ENCODE measurements at places on chromosomes 7 and 10.
A peak's percentile ranks its signal among the peaks of the same experiment; 100 is the strongest.

GRCh38 chr7:73920406-73921134 is 59.6 kb downstream of the TMEM270 start:
- no peak for DNase-seq

- no peak for DNase-seq
Measured at GRCh38 chr7:98771519-98771918, 98.3 kb downstream of the TMEM130 start.

GRCh38 chr10:117747636-117748035 is 205.1 kb downstream of the EMX2 start:
- DNase-seq, result no peak

DNA sequence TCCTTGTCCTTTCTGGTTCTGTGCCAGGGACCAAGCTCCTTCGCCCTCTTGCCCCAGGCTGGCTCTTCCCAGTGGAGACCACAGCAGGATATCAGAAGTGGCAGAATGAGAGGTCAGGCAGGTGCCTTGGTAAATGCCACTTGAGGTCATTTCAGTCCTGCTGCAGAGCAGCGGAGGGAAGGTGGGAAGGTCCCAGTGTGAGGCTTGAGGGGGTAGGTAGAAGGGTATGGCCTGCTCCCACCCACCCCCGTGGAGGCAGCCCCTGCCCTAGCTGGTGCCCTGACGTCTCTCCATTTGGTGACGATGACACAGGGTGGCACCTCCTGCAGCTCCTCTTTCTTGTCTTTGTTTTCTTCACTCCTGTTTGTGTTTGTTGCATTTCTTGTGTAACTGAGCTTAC is 538.8 kb downstream of the TCERG1L start:
- no peak for DNase-seq

- DNase-seq, result no peak
Measured at GRCh38 chr10:104608091-104608828, 32.8 kb upstream of the SORCS3 start.

GRCh38 chr10:91636892-91637291 is 4.0 kb upstream of the PPP1R3C start:
- DNase-seq, result no peak

- DNase-seq, result peak; percentile 16
Measured at GRCh38 chr10:125344573-125345171, 184.3 kb upstream of the CTBP2 start.

GRCh38 chr7:128271942-128272481 is 30.9 kb downstream of the LEP start:
- DNase-seq, result no peak

DNA sequence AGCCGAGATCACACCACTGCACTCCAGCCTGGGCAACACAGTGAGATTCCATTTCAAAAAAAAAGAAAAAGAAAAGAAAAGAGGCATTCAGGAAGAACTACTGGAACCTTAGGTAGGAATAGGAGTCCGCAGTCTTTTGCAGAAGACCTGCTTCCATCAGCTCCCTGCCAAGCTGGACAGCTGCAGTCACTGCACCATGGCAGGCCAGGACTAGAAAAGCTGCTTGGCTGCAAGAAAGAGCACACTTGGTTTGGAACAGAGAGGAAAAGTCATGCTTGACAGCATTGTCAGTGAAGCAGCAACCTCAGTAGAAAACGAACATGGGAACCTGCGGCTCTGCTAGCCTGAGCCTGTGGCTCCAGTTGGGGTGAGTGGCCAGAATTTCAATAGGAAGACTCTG is 104.3 kb downstream of the MARCHF5 start:
- no peak for DNase-seq

- DNase-seq, result no peak
Measured at GRCh38 chr10:14859775-14860174, 18.9 kb upstream of the SUV39H2 start.

- no peak for DNase-seq
Measured at GRCh38 chr10:98959379-98959778, 276.3 kb downstream of the HPSE2 start.

DNA sequence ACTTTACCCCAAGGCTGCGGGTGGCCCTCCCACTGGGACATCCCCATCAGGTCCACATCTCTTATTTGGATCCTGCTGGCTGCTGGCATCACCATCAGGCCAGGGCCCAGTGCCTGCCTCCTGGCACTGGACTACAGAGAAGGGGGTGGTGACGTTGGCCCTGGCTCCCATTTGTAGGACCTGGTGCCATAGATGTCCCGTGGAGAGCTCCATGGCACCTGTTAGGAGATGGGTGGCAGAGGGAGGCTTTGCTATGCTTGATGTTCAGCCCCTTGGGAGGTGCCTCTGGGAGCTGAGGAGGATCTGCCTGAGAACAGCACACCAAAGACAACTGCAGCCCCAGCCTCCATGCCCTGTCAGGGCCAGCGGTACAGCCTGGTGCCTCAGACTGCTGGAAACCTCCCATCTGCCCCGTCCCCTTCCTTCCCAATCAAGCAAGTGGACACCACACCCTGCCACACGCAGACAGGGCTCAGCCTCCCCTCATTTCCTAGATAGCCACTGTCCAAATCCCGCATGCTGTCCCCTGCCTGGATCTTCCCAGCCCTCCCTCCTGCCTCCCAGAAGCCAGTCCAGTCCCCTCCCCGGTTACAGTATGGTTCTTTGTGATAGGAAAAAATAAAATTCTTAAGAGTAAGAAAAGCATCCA is 230.0 kb upstream of the GRB10 start:
- DNase-seq, result no peak

- DNase-seq, result no peak
Measured at GRCh38 chr7:123876557-123877256, 31.7 kb downstream of the HYAL4 start.

- no peak for DNase-seq
Measured at GRCh38 chr7:115037128-115037802, 115.4 kb downstream of the MDFIC start.

DNA sequence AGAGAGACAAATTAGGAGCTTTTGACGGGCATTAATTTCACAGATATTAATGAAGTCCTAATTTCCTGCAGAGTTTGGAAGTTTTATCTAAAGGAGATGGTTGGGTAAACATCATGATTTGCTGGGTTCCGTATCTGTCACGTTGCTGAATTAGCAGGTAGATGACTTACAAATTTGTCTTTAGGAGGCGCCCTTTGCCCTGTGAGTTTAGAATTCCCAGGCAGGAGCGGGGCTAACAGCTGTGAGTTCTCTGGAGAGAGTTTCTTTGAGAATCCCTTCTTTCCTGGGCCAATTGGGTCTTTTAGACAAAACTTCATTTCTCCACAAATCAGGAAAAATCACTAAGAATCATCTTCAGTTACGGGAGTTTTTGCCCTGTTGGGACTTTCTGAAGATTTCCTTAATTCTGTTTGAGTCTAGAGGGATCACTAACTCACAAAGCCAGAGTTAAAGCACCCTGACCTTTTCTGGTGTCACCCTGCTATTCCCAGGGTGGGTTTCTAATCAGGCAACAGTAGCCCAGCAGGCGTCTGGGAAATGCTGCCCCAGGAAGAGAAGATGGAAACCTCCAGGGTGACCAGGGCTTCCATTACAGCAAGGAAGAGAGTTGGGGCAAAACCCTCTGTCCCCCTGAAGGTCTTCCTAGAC is 63.7 kb downstream of the PRKCQ start:
- no peak for DNase-seq

GRCh38 chr7:44574287-44574872 is 672 bp upstream of the DDX56 start:
- DNase-seq, result no peak

All from GM13977 (cell line).